ENCODE measurements at places on chromosomes 6 and 20.

DNA sequence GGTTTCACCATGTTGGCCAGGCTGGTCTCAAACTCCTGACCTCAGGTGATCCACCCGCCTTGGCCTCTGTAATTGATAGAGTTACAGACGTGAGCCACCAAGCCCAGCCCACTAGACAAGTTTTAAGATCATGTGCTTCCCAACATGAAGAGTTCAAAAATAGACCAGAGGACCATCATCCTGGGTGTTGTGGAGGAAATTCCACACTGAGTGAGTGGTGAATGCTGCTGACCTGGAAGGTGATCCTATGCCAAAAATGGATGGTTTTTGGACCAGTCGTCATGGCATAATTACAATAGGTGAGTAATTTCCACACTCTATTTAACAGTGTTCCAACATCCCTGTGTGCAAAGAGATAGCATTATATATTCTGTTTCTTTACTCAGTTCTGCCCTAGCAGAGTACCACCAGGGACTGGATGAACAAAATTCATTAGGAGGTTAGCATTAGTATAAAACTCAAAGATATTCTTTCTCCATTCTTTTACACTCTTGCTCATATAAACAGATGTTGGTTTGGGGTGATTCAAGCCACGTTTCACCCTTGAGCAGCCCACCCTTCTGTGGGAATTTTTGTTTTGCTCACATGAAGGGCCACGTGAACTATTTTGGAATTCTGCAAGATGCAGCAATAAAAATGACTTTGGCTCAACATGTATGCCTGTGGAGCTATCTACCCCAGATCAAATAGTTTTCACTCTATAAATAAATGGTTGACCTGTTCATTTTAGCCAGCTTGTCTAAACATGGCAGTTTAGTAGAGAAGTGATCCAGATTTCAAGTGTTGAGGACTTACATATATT lies 206.2 kb upstream of the TCF21 start:
- DNase-seq = no peak

- no peak for DNase-seq
Measured at GRCh38 chr6:91672201-91672600, 1085.3 kb upstream of the MAP3K7 start.

GRCh38 chr20:6940048-6940447 lies 172.6 kb downstream of the BMP2 start:
- DNase-seq = no peak

DNA sequence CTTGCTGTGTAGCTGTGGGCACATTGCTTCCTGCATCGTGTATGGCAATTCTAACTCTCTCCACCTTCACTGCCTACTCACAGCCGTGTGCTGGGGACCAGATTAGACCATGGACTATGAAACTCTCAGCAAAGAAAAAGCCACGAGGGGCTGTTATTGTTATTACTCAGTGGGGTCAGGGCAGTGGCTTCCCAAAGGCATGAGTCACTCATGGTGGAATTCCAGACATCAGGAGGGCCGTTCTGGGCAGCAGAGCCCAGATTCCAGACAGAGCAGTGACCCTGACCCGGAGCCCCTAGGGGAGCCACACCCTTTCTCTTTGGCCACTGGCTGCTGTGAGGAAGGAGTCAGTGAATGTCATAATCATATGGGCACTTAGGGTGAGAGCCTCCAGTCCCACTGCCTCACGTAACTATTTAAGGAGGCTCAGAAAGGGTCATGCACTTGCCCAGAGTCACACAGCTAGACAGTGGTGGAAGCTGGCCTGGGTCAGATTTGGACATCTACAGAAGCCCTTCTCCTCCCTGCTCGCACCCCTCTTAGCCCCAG lies 22.2 kb upstream of the CCN5 start:
- DNase-seq = no peak

GRCh38 chr6:46288835-46289234 lies 118.1 kb upstream of the ENPP5 start:
- DNase-seq = no peak

DNA sequence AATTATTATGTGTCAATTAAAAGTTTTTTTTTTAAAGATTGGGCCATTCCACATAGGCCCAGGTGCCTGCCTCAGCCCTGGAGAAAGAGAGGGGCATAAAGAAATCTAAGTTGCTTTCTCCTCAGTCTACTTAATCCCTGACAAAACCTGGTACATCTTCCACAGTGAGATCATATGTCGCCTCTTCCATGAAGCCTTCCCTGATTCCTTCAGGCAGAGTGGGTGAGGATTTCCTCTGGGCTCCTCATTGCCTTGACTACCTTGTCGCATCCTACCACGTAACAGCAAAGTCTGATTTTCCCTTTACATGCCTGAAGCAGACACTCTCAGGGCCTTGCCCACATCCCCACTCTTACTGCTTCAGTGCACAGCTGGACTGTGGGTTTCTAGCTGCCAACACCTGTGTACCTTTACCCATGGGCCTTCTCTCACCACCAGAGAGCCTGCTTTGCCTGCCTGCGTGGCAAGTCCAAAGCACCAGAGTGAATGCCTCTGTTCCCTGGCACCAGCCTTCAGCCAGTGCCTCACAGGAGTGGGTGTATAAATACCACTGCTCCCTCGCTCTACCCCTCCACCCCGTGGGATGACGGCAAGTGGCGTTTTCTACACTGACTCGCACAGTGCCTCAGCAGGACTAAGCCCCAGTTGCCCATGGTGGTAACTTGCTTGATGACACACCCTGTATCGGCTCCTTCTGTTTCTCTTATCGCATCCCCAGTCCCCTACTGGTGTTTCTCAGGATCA lies 68.0 kb downstream of the EYA2 start:
- DNase-seq = no peak

- peak; percentile 78 for DNase-seq
Measured at GRCh38 chr6:27312146-27312949, at the start of gene POM121L2. Gene POM121L2, minus strand, starts transcription at chr6:27312273. Its CDS starts 103 bp downstream, at chr6:27312170.

GRCh38 chr20:64048402-64049044 lies 916 bp downstream of the SOX18 start:
- no peak for DNase-seq

DNA sequence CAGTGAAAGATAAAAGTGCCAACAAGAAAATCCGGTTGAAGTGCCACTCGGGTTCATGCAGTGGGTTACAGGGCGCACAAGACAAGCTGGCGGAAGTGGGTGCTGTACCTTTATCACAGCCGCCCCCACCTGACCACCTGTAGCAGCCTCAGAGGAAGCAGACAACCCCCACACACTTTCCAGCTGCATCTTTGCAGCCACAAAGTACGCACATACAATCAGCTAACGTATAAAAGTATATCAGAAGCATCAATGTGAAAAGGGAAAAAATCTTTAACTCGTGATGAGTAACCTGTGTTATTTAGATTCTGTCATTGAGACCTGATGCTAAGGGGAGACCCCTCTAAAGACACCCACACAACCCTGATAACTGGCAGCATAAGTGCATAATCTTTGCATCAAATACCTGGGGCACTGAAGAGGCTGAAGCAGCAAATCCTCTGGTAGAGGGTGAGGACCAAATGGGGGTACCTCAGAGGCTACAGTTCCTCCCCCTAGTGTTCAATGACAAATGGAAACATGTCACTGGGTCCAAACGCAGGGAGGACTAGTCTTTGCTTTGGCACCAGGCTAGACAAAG lies 22.1 kb downstream of the BACH2 start:
- peak; percentile 96 for DNase-seq

DNA sequence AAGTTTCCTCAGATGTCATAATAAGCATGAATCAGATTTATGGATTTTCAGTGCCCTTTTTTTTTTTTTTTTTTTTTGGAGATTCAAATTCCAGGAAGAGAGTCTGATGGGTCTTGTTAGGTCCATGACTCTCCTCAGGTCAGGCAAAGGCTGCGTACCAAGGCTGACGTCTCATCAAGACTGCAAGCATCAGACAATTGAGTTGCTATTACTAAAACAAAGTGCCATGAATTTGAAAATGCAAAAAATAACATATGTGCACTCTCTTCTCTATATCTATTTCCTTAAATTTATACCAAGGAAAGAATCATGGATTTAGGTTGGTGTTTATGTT lies 134.7 kb downstream of the FAM83B start:
- DNase-seq = no peak

All from activated CD4-positive, alpha-beta memory T cell treated with anti-CD3 and anti-CD28 coated beads for 36 hours (primary cell).